ENCODE measurements at places on chromosomes 5 and 9.

- DNase-seq, result no peak
Observed at GRCh38 chr9:90632647-90633207, 9.9 kb downstream of the DIRAS2 start.

GRCh38 chr9:123395689-123396511 lies 39.9 kb downstream of the CRB2 start:
- DNase-seq, result no peak

DNA sequence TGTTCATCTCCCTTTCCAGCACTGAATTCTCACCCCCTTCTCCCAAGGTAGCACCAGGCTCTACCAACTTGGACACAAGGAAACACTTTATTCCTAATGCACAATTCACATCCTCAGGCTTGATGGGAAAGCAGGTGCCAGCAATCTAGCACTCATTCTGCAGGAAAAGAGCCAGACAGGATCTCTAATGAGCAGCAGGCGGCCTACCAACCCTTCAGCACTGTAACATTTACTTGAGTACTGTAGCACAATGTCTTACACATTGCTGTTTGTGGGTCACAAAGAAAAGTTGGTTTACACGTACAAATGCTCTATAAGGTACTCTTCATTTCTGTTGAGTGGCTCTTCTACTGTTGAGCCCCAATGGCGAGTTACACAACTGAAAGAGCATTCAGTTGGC lies 254.4 kb downstream of the MLLT3 start:
- no peak for DNase-seq

DNA sequence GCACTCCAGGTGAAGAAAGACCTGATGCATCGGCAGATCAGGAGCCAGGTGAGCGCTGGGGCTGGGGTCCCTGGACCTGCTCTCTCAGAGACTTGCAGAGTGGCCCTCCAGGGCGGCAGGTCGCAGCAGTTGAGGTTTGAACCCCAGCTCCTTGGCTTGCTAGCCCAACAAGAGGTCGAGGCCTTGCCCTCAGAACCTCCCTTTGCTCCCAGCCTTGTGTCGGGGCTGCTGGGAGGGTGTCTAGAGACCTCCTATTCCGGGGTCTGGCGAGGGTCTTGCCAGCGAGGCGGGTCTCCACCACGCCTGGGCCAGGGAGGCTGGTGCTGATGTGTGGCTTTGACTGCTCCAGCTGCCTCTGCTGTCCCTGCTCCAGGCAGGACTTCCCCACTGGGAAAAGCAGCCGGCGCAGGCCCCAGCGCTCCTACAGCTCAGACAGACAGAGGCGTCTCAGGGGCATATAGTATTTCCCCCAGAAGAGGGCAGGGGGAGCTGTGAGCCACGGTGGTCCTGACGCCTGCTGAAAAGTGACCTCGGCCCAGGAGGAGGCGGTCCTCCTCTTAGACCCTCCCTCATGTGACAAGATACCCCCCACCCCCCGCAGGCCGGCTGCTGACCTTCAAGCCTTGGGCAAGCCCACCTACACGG lies 38.3 kb downstream of the LRSAM1 start:
- DNase-seq, result no peak

DNA sequence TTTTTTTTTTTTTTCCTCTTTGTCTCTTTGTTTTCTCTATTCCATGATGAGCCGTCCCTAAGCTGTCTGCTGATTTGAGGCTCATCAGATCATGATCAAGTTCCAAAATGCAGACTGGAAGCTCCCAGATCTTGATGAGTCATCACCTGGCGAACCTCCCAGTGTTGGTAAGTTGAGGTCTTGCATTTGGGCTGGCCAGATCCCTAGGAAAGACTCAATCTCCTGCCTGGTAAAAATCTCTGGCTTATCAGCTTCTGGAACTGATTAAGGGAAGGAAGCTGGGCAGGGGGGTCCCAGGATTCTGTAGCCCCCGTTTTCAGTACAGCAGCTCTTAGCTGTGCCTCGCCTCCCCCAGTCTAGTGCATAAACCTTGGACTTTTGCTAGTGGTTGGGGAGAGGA lies 69.0 kb downstream of the TSPAN17 start:
- DNase-seq, result no peak

GRCh38 chr9:135077497-135078200 lies 9.8 kb upstream of the OLFM1 start:
- no peak for DNase-seq

- no peak for DNase-seq
Observed at GRCh38 chr5:37799865-37800421, 39.9 kb downstream of the GDNF start.

DNA sequence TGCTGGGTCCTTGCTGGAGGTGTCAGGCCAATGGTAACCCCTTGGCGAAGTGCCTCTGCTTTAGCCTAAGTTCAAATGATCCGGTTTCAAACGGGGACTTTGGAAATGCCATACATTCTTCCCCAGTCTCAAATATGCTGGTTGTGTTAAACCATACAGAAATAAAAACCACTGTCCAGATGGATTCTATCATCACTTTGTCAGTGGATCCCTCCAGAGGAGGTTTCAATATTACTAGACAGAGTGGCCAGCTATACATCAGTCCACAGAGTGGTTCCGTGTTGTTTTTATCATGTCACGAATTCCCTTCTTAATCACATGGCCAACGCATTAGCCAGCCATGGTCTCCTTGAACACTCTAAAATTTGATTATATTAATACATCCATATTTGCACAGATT lies 7.3 kb upstream of the RANBP17 start:
- no peak for DNase-seq

DNA sequence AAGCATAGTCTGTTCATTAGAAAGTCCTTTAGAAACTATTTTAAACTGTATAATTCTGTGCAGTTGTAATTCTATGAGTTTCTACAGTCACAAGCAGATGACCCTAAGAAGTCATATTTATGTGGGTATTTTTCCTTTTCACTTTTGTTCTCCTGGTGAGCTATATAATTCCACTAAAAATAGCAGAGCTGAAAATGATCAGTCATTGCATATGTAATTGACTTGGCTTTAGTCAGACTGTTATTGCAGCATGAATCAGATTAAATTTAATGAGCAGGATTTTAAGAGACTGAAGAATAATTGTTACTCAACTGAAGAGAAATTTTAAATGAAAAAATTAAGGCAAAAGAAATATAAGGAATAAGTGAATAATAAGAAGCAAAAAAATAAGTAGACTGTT lies 108.5 kb downstream of the MTREX start:
- DNase-seq, result no peak

GRCh38 chr5:168291342-168291963 lies at the start of gene WWC1:
Gene WWC1 (plus strand): TSS chr5:168291645. CDS start chr5:168292153, 508 bp downstream.
- DNase-seq, result no peak

DNA sequence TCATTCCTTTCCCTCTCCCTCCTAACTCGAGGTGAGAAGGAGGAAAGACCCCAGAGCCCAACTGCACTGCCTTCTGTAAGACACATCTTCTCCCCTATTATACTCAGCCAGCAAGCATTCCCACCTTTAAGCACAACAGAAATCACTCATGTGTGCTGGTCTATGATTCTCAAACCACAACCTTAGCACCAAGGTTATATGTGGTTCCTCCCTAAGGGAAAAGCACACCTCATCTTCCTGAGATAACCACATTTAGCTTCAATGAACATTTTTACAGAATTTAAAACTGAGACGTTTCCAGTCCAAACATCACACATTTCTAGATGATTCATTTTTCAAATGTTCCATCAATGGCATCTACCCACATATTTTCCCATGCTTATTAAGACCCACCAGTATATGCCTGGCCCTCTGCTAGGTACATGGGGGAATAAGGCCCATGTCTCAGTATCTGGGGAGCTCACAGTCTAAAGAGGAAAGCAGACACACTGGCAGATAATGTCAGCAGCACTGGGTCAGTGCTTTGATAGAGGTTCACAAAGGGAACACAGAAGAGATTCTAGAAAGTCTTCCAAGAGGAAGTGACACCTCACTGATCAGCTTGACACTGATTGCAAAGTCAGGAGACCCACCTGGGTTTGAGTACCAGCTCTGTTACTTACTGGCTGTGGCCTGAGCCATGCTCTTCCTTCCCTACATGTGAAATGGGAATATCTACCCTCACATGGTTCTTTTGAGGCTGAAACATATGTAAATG lies 245.4 kb downstream of the DENND1A start:
- DNase-seq, result no peak

DNA sequence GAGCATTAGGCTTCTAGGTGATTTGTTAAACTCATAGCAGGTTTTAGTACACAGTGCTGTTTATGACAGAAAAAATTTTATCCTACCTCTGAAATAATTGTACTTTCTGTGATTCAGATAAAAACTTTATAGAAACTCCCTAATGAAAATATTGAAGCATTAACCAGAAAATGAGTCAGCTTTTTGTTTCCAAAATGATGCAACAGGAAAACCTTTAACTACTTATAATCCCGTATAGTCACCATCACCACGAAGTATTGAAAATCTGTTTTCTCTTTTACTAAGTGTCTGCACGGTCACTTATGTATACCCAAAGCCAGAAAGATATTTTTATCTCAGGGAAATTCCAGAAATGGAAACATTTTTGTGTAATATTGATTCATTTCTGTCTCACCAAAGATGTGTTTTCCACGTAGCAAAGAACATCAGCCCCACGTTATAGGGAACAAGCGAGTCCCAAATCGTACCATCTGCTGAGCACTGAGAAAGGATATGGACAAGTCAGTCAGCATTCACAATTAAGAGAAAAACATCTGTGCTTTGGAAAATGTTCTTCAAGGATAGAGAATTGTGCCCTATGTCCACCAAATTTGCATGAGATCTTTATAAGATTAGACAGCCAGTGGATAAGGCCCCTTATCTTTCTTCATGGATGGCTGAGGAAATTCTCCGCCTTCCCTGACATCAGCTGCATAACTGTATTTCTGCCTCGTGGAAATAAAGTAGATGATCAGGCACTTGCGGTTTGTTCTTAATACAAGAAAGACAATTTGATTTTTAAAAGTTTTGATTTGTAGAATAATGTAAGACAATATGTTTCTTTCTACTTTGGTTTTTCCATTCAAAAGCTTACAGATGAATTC lies 41.9 kb downstream of the TNFAIP8 start:
- DNase-seq, result no peak

- no peak for DNase-seq
Observed at GRCh38 chr5:168946363-168946762, 354.6 kb downstream of the SLIT3 start.

All from GDM1 (cell line).